ENCODE measurements at places on chromosomes 4 and X. TPM values are rescaled to one million over a fixed set of nuclear protein-coding genes. Genes with fewer than 3 reads are reported as not detected.

TLR6 gene
- total RNA-seq: 0.69 TPM

ZNF157 gene
- 0.47 TPM for total RNA-seq

NPY2R gene
- not detected for total RNA-seq

PAGE1 gene
- total RNA-seq: not detected

CYSLTR1 gene
- 7.4 TPM for total RNA-seq

DCAF16 gene
- total RNA-seq: 88.5 TPM

IL2RG gene
- 225 TPM for total RNA-seq

TMEM271 gene
- not detected for total RNA-seq

SRPK3 gene
- not detected for total RNA-seq

HTATSF1 gene
- total RNA-seq: 31.1 TPM

PPP4R3C gene
- total RNA-seq: not detected

GPR82 gene
- not detected for total RNA-seq

TEX13D gene
- total RNA-seq: not detected

DIPK2B gene
- total RNA-seq: not detected

CPE gene
- not detected for total RNA-seq

KLB gene
- not detected for total RNA-seq

SLC2A9 gene
- total RNA-seq: 2.2 TPM

TTC29 gene
- total RNA-seq: not detected

TCEAL7 gene
- not detected for total RNA-seq

LRP2BP gene
- total RNA-seq: 3.1 TPM

DCAF8L2 gene
- total RNA-seq: not detected

HUWE1 gene
- total RNA-seq: 127 TPM

GRIA2 gene
- total RNA-seq: not detected

VEGFC gene
- total RNA-seq: not detected
